ENCODE measurements at places on chromosomes 2 and 18.

DNA sequence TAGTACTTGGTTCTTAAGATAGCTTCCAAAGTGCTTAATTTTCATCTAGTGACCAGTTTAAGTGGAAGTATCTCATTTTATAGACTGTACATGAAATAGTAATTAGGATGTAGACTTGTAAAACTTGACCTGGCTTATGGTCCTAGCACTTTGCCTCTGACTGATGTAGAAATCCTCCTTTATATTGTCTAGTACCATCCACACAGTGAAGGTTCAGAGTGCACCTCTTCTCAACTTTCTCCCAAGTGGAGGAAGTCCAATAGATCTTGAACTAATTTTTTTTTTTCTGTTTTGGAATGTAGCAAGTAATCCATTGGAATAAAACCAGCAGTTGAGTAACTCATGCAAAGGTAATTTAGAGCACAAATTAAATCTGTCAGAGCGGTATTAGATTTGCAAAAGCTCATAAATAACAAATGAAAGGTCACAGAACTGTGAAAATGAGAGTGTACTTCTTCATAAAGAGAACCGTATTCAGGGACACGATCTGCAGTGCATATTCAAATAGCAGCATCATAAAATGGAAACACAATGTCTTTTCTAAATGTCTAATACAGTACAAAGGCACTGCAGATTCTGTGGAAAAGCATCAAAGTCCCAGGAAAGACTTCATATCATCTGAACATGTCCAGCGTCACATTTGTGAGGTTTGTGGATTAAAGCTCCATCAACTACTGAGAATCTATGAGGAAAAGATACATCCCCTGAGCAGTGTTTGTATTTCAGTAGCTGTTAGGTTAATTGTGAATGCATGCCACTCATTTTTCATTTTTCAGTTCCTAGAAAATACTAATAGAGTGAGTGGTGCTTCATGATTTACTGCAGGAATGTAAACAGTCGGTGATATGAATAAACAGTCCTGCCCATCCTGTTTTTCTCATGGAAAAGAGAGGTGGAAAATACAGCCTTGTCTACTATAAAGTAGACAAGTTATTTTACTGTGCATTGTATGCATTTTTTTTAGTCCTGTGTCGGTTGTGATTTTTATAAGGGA lies 100.7 kb downstream of the LYPD6 start:
- no peak for DNase-seq

DNA sequence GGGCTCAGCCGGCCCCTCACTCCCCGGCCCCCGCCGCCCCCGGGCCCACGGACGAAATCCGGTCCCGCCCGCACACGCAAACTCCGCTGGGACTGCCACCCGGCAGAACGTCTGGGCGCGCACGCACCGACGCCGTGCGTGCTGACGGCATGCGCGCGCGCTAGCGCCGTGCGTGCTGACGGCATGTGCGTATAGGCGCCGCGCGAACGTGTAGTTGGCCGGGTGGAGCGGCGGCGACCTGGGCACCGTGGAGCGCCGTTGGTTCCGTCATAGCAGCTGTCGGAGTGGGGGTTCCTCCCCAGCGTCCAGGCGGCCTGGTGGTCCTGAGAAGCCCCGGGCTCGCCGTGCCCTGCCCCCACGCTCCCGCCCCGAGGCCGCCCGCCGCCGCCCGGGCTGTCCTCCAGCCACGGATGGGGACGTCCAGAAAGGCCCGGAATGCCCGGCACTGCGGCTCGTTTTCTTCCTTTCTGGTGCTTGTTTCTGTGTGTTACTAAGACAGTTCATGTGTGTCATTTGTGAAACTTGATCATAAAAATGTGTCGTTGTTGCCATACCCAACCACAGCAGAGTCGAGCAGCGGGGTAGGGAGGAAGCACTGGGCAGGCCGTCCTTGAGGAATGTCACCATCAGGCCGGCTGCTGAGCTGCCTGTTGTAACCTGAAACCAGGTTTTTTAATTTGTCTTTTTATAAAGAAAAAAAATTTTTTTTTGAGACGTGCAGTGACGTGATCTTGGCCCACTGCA lies at the start of gene TXNL4A:
TSS of gene TXNL4A (minus strand) at position 113 of the 744 bp plus-strand sequence. CDS start 171 bp downstream, outside the sequence.
- no peak for DNase-seq

GRCh38 chr2:58063641-58064040 lies 17.0 kb downstream of the VRK2 start:
- DNase-seq, result no peak

GRCh38 chr18:74661691-74662090 lies 64.0 kb downstream of the ZNF407 start:
- no peak for DNase-seq

DNA sequence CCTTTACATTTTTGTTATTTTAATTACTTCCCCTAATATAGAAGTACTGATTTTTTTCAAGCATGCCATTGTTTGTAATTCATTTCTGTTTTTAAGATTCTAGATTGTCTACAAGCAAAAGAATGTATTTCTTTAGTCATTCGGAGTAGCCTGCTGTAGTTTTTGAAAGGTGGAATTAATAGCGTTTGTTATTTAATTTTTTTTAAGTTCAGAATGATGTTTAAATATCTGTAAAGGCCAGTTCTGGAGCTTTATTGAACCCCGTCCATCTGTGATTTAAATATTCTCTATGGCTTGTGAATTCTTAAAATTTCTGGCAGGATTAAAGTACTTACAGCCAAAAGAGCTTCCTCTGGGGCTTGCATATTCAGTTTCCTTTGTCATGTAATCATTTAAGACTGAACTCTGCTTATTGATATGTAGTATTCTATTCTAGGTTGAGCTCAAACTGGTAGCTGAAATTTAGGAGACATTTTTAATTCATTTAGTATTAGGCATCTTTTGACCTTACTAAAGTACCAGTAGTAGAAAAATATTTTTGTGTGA lies 5.2 kb downstream of the TGIF1 start:
- no peak for DNase-seq

- no peak for DNase-seq
Measured at GRCh38 chr2:97675430-97676113, 6.1 kb downstream of the C2orf92 start.

All from cortex of kidney (tissue), 1 donor.